ENCODE measurements at places on chromosomes 13 and 19.

GRCh38 chr13:103187721-103188156 is 121.5 kb upstream of the SLC10A2 start:
- DNase-seq = no peak

DNA sequence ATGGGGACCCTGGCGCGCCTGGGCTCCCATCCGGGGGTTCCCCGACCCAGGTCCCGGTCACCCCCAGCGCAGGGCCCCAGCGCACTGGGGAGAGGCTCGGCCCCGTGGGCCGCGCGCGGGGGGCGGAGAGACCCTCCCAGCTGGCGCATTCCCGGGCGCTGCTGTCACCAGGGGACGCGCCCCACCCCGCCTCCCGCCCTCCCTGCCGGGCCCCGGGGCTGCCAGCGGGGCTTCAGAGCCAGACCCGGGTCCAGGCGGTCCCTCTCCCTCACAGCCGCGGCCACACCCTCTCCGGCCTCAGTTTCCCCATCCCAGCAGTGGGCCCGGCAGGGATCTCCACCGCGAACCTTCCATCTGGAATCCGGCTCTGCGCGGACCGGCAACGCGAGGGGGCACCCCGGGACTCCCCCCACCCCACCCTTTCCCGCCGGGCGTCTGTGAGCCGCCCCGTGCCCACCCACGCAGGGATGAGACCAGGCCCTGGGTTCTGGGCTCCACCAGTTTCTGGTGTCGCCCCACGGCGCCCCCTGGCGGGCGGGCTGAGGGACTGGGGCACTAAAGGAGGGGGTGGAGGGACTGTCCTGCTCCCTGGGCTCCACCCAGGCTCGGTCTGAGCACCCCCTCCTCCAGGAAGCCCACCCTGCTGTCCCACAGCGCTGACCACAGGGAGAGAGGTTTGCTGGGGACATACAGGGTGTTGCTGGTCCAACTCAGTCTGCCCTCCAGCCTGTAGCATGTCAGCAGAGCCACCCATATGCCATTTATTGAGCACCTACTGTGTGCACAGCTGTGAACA is 878 bp upstream of the ADAMTSL5 start:
- peak; percentile 77 for DNase-seq

DNA sequence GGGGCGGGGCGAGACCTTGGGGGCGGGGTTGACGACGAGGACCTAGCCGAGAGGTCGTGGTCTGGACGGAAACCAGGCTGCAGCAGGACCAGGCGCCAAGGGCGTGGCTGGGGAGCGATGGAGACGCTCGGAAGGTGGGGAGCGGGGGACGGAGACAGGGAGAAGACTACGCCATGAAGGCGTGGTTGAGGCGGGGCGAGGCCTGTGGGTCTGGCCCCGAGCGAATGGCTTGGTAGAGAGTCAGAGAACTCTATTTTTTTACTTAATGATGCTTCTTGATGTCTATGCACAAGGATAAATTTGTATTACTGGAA is 674 bp upstream of the FBXL12 start:
- no peak for DNase-seq

- DNase-seq = no peak
Observed at GRCh38 chr13:42538996-42539395, 35.0 kb upstream of the TNFSF11 start.

DNA sequence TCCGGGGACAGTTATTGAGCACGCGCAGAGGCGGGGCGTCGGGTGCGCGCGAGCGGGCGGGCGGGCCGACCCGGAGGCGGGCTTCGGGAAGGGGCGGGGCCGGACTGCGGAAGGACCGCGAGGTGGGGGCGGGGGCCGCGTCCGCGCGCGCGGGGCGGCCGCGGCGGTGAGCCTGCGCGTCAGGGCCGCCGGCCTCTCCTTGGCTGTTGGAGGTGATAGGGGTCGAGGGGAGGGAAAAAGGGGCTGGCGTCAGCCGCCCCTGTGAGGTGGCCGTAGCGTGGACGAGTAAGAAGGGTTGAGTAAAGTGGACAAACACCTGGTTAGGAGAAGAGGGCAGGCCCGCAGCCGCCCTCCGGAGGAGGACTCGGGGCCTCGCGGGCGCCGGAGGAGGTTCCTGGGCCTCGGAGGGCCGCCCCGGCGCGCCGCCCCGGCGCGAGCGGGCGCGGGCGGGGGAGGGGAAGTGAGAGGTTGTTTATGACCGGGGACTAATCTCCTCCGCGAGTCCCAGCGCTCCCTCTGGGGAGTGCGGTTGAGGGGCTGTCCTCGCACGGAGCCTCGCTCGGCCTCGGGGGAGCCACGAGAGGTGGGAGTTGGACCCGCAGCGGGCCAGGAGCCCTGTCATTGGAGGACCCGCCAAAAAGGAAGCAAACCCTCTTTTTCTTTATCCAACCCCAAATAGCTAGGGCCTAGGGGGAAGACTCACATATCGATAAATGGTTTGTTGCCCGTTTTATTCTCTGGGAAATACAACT is 547 bp upstream of the INTS6 start:
- peak; percentile 88 for DNase-seq

DNA sequence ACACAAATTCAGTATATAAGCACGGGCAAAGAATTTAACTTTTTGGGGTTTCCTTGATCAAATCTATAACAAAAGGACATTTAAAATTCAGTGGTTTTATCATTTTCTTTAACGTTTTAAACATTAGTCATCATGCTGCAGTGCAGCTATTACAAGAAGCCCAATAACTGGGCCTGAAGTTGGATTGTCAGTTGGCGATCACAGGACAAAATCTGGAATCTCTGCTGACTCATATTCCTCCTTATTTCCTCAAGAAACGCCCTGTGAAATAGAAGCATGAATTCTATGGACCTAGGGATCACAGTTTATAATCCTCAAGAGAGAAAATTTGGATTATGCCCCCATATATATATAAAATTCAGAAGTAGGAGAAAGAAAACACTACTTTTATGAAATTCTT is 971.6 kb upstream of the MIR17HG start:
- no peak for DNase-seq

GRCh38 chr13:109869312-109870237 is 83.2 kb upstream of the IRS2 start:
- DNase-seq = no peak

DNA sequence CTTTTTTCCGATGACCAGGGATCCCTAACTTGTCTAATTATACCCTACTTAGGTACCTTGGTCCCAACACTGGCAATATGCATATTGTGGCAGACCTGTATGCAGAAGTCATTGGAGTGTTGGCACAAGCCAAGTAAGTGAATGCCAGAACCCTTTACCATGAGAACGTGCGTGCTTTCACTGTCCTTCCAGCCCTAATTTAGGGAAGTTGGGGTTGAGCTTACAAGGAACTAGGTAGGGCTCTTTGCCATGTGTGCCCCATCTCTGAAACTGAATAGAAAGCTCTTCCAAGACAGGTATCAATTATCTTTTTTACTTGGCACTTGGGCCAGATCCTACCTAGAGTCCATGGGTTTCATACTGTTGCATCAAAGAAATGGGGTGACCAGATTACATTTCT is 93.2 kb downstream of the FRY start:
- no peak for DNase-seq

- no peak for DNase-seq
Observed at GRCh38 chr13:99066219-99066618, 88.4 kb upstream of the DOCK9 start.

All from CD8-positive, alpha-beta memory T cell (primary cell).